ENCODE measurements at places on chromosomes 3 and 15.

- no peak for DNase-seq
Measured at GRCh38 chr3:128313935-128314334, 152.8 kb downstream of the DNAJB8 start.

- DNase-seq = no peak
Measured at GRCh38 chr15:80561500-80561899, 133.6 kb upstream of the ABHD17C start.

DNA sequence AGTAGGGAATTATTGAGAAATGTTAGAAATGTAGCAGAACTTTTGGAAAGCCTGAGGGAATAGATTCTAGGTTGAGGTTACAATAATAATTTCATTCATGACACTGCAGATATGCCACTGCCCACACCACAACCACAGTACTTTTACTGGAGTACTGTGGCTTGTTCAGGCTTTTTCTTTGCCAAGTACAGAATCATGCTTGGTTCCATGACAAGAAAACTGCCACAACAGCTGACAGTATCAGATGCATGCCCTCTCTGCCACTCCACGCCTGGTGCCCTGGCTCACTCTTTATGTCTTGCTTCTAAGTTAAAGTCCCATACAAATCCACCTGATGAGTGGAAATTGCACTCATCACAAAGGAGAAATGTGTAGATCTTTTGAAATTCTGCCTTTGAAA, 398.6 kb downstream of the ZIC1 start:
- no peak for DNase-seq

GRCh38 chr15:90043530-90044010, 42.4 kb downstream of the ZNF710 start:
- no peak for DNase-seq

GRCh38 chr15:70669006-70669602, 94.3 kb downstream of the UACA start:
- DNase-seq = no peak

GRCh38 chr3:13303410-13303809, 116.7 kb downstream of the NUP210 start:
- no peak for DNase-seq

DNA sequence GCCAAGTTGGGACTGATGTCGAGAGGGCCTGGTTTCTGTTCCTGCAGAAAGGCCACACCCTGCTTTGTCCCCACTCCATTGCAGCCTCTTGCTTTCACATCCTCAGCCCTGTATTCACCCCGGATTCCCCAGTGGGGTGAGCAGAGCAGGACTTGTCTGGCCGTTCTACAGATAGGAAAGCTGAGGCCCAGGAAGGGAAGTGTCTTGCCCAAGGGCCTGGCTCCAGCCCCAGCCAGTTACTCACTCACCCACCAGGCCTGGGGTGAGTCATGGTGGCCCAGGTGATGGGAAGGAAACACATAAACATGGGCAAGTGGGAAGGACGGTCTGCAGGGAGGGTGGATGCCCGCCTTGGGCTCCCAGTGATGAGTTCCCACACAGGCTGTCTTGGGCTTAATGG, 6.1 kb upstream of the DUSP7 start:
- no peak for DNase-seq

DNA sequence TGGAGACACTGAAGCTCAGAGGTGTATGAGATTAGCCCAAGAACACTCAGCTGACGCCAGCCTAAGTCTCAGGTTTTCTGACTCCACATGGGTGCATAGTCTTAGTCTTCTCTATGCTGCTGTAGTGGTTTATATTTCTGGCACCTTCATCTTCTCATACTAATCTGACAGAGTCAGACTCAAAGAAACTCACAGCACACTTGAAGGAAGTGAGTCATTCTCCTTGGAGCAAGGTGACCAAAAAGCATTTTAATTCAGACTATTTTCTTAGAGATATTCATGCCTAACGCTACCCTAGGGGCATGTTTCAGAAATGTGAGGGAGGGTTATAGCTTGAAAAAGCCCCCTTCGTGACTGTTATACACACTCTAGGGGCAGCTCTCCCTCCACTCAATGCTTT, 775.3 kb upstream of the ARPP21 start:
- no peak for DNase-seq

- DNase-seq = no peak
Measured at GRCh38 chr3:147921051-147921450, 511.9 kb downstream of the ZIC1 start.

DNA sequence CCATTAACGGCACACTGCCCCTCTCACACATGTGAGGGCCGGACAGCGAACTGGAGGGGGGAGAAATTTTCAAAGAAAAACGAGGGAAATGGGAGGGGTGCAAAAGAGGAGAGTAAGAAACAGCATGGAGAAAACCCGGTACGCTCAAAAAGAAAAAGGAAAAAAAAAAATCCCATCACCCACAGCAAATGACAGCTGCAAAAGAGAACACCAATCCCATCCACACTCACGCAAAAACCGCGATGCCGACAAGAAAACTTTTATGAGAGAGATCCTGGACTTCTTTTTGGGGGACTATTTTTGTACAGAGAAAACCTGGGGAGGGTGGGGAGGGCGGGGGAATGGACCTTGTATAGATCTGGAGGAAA, 1.5 kb downstream of the SOX2 start:
- no peak for DNase-seq

- no peak for DNase-seq
Measured at GRCh38 chr15:67025719-67026609, 39.4 kb upstream of the SMAD3 start.

DNA sequence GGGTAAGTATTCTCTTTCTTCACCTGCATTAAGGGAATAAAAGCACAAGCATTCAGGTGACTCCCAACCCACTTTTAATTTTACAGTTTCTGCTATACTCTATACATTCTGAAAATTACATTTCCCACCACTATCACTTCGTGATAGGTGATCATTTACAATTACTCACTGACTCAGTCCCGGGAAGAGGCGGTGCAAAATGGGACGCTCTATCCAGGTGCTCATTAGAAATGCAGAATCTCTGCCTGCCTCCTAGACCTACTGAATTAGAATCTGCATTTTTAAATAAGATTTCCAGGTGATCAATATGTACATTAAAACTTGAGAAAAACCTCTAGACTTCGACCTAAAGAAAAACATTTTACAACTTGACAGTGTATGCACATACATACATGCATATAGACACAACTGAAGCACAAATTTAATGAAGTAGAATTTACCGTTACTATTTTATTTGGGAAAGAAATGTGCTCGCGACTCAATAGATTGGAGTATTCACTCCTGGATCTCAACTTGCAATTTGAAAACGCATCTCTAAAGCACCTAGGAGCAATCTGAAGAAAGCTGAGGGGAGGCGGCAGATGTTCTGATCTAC, 598 bp upstream of the TGFBR2 start:
- no peak for DNase-seq

DNA sequence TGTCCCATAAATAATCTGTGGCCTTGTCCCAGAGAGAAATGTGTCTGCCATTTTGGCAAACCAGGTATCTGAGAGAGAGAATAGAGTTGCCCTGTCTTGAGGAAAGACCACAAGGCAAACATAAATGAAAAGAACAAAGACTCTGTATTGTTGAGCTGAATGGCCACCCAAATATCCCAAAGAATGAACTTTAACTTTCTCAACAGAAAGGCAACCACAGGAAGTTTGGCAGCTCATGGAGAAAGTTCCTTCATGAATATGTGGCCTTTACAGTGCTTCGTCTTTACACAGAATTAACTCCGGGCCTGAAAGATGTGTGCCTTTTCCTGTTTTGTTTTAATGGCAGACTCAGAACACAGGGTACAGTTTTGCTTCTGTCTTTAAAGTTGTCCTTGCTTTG, 41.4 kb upstream of the THBS1 start:
- no peak for DNase-seq

- DNase-seq = no peak
Measured at GRCh38 chr15:101174152-101174920, 77.5 kb downstream of the CHSY1 start.

- no peak for DNase-seq
Measured at GRCh38 chr3:134898181-134898754, 103.2 kb downstream of the EPHB1 start.

GRCh38 chr3:16040991-16041390, 133.5 kb upstream of the GALNT15 start:
- DNase-seq = no peak

GRCh38 chr3:119819806-119820205, 37.9 kb downstream of the NR1I2 start:
- DNase-seq = no peak

- no peak for DNase-seq
Measured at GRCh38 chr15:82186161-82186560, 76.4 kb downstream of the EFL1 start.

DNA sequence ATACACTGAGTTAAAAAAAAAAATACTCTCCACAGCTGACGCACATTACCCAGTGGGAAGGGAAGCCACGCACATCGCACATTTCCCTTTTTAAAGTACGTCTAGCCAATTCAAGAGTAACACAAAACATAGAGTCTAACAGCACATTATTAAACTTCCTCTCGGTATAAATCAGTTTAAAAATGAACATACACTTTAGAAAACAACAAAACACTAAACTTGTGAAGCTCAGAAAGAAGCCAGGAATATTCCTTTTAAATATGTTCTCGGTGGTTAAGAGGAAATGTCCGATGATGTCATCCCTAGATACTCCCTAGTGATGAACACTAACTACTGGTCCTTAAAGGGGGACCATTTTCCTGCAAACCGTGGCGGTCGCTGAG, 721 bp downstream of the MYEF2 start:
- no peak for DNase-seq

DNA sequence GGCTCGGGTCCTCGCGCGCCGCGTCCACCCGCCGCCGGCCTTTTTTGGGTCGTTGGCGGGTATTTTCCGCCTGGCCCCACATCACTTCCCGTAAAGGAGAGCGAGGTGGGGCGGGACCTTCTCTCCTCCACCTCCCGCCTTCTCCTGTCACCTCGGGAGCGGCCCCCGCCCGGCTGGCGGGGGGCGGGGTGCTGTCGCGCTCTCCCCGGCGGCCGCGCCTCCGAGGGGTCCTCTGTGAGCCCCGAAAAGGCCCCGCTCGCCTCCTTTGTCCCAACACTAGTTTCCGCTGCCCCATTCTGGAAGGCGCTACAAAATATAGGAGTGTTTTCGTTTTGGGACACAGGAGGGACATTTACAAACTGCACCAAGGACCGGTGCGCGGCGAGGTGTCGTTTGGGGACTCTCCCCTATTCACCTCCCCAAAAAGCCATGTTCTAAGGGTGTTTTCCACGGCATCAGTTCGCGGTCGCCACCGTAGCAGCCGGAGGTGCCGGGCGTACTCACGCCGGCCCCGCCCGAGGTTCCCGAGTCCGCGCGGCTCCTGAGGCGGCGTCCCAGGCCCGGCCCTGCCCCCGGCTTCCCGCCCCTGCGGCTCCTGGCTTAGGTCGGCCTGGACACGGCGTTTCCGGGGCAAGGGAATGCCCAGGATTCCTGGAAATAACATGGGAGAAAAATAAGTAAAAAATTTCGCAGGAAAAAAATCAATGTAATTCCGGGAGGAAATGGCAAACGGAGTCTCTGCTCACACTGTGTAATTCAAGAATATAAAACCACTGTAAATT, at the start of gene RAB27A:
TSS of gene RAB27A (minus strand) at position 68 of the 782 bp plus-strand sequence. CDS start 54,879 bp downstream, outside the sequence.
- no peak for DNase-seq

DNA sequence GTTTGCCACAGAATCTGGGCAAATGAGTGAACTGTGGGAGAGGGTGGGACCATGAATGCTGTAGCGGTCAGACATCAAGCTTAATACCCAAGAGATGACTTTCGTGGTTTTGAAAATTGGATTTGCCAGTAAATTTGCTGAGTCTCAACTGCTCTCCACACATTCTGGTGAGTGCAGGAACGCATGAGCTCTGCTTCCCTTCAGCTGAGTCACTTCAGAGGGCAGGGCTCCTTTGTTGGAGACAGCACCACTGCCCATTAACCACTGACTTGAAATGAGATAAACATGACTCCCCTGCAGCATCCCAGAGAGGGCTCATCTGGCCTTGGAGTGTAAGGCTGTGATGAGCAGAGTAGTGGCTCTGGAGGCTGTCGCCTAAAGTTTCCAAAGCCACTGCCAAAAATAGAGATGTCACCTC, 22.6 kb downstream of the RARRES1 start:
- no peak for DNase-seq

DNA sequence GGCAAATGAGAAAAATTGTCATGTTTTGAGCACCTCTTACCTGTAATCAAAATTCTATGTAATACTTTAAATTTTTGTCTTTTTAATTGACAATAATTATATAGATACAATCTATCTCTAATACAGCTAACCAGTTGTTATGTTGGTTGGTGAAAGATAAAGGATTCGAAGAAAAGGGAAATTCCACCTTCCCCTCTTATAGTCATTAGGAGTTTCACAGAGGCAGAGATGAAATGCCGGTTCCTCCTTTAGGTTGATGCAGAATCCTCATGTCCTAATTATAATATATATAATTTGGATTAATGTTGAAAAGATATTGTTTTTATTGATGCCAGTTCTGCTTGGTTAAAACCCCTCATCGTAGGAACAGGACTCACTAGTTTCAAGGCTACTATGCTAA, 67.1 kb downstream of the LRCH3 start:
- no peak for DNase-seq

DNA sequence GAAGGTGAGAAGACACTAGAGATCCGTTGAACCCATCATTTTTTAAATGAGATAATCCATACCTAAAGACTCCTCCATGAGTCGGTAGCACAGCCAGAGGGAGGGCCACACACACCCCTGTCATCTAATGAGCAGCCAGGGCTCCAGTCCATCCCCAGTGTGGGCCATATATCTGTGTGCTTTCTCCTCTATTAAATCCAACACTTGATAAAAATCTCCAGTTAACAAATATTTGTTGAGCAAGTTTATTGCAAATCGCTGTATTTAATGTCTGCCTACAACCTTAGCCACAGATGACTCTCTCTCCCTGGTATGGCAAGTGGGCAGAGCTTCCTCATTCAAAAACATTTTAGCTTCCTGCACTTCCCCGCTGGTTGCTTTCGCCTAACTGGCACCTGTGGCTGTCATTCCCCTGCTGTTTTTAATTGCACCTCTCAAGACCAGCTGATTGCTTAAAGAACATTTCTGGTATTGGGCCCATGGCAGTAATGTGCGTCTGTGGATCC, 82.8 kb downstream of the SMAD3 start:
- DNase-seq = no peak

- DNase-seq = no peak
Measured at GRCh38 chr3:46208167-46208704, at the start of gene CCR1. Gene CCR1 (minus strand): TSS chr3:46208313. CDS start chr3:46204313, 4,000 bp downstream.

DNA sequence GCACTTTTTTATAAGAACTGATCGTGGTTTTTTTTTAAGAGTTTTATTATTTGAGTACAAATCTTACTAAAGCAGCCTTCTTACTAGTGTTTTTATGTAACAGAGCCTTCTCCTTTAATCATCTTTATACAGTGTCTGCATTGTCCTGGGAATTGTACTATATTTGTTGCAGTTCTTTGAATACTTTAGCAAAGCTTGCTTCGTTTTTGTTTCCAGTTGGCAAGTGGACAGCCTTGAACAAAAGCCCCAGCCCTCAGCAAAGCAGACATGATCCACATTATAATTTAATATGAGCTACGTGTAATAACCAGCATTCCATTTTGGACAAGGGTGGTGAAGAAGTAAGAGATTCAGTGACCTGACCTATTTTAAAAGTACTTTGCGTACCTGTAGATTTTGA, 112.2 kb upstream of the FLNB start:
- no peak for DNase-seq

GRCh38 chr15:40468898-40469331, 1.9 kb upstream of the CHST14 start:
- no peak for DNase-seq
